HepG2 (cell line): ENCODE measurements at places on chromosomes 16 and 17. TPM values are rescaled to one million over a fixed set of nuclear protein-coding genes. Genes with fewer than 3 reads are reported as not detected.

DNA sequence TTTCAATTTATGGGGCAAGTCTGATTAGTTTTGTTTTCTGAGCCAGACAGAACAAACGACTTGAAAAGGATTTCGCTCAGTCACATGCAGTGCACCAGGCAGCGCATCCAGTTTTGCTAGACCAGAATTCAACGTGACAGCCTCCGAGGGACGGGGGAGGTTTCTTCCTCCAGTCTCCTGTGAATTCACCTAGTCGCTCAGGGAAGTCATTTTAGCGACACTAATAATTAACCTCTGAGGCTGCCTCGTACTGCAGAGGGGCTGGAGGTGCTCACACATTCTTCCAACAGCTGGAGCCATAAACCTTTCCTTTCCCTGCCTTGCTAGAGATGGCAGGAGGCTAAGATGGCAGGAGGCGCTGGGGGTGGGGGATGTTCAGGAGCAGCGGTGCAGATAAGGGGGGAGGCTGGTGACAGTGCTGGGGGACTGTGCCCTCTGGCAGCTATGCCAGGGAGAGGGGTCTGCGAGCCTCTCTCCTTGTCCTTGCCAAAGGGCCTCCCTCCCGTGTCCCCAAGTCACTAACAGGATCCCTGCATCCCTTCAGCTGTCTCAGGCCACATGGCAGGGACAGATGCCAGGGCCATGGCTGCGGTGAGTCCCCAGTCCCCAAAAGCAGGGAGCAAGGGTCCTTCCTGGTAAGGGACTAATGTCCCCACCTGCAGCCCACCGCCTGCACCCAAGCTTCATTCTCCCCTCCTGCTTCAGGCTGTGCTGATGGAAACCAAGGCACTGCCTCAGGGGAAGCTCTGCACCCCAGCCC lies 24.0 kb downstream of the MXRA7 start:
- H3K27me3 ChIP-seq, result no peaks in the 10 kb centered on the region
- peaks cover 54% of the 10 kb centered on the region for H3K4me1 ChIP-seq
- no peak overlapping the region for H3K27ac ChIP-seq
- no peak overlapping the region for H3K4me3 ChIP-seq
- peaks cover 12% of the 10 kb centered on the region; the same call in 2 of the 3 replicates for H3K36me3 ChIP-seq

NDEL1 gene
- 47.8 and 59.8 TPM in 2 replicates for total RNA-seq

DNA sequence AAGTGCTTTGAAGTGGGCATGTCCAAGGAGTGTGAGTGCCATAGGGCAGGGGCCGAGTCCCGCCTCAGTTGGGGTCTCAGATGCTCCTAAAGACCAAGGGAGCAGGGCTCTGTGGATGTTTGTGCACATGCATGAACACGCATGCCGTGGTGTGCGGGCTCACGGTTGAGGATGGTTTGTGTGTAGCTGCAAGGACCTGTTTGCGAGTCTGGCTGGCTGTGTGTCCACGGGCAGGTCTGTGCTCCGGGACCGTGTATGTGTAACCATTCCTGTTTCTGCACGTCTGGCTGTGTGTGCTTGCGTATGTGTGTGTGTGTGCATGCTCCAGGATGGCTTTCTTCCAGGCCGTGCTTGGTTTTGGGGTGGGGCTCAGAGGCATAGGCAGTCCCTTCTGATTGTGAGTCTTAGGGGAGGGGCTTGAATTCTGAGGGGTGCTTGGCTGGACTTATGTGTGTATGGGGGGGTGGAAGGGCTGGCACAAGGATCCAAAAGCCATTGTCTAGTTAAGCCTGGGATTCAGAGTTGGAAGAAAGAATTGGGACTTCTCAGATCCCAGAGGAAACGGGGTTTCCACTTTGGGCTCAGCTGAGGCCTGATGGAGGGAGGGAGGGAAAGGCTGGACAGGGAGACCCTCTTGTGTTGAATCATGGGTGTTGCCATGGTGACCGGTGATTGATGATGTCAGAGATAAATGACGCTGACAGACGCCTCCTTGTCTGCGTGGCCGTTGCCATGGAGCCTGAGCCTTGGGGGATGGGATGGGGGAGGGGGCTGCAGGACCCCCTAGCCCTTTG lies 14.4 kb downstream of the GJD3 start:
- H3K27me3 ChIP-seq, result no peaks in the 10 kb centered on the region
- H3K27ac ChIP-seq, result no peak overlapping the region
- peaks cover 72% of the 10 kb centered on the region for H3K4me1 ChIP-seq
- no peak overlapping the region for H3K4me3 ChIP-seq
- H3K36me3 ChIP-seq, result peaks cover 38% of the 10 kb centered on the region
- no peak for DNase-seq

DNA sequence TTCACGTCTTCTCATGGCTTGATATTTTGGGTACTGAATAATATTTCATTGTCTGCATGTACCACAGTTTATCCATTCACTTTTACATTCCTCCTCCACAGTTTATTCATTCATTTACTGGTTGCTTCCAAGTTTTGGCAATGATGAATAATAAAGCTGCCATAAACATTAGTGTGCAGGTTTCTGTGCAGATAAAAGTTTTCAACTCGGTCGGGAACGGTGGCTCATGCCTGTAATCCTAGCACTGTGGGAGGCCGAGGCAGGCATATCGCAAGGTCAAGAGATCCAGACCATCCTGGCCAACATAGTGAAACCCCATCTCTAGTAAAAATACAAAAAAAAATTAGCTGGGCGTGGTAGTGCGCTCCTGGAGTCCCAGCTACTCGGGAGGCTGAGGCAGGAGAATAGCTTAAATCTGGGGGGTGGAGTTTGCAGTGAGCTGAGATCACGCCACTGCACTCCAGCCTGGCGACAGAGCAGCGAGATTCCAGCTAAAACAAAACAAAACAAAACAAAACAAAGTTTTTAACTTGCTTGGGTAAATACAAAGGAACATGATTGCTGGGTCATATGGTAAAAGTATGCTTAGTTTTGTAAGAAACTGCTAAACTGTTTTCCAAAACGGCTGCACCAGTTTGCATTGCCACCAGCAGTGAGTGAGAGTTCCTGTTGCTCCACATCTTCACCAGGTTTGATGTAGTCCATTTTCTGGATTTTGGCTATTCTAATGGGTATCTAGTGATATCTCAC lies 89.5 kb downstream of the WWP2 start:
- H3K27me3 ChIP-seq, result no peaks in the 10 kb centered on the region
- H3K4me3 ChIP-seq, result no peak overlapping the region
- no peak for DNase-seq
- H3K36me3 ChIP-seq, result peaks cover 9% of the 10 kb centered on the region

IL17C gene
- total RNA-seq, result not detected in 2 replicates

HOXB4 gene
- not detected in 2 replicates for total RNA-seq
